ENCODE measurements at places on chromosomes 12 and 14. TPM values are rescaled to one million over a fixed set of nuclear protein-coding genes. Genes with fewer than 3 reads are reported as not detected.

- DNase-seq = peak; percentile 81
Measured at GRCh38 chr12:89709995-89710872, 1.6 kb upstream of the ATP2B1 start.

DNA sequence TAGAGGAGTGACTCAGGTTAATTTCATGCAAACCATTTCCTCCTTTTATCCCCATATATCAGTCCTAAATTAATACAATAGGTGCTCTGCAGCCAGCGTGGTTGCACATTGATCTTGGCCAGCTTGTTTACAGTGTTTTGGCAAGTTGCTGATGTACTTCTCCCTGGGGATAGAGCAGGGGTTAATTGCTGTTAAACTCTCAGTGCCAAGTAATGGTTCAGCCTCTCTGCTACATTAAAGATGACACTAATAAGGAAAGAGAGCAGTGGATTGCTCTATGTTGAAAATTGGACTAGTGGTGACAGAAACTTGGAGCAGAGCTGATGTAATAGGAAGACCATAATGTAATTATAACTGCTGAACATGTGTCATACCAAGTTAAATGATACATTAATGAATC, 717.5 kb downstream of the RERGL start:
- no peak for DNase-seq

GRCh38 chr12:115132145-115132544, 448.2 kb upstream of the TBX3 start:
- DNase-seq = no peak

DNA sequence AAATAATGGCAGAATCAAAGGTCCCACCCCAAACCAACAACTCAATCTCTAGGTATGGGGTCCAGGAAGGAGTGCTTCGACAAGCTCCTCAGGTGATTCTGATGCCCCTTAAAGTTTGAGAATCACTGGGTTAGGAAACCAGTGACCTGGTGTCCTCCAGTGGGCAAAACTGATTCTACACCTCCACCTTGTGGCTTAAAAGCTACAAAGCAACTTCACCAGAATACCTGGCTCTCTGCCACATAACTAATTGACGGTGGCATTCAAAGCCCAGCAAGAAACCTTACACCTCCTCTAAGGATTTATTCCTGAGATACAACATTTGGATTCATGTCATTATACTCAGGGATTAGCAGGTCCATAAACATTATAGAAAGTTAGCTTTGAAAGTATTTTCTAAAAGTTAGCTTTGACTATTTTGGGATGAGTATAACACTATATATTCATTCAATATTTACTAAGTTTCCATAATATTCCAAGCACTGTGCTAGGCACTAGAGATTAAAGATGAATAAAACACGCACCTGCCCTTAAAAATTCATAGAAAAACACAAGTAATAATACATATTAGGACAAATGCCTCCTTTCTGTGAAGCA, 45.4 kb downstream of the DCAF5 start:
- DNase-seq = no peak

MPHOSPH9 gene
- 22.0 TPM for total RNA-seq

PIANP gene
- total RNA-seq = 0.40 TPM

DDX54 gene
- total RNA-seq = 35.5 TPM
